ENCODE measurements at places on chromosomes 2 and 18.

GRCh38 chr18:70645971-70646370 lies 357.1 kb downstream of the SOCS6 start:
- no peak for DNase-seq

- no peak for DNase-seq
These were observed 874 bp downstream of the NDUFAF7 start for GRCh38 chr2:37232131-37232933.

DNA sequence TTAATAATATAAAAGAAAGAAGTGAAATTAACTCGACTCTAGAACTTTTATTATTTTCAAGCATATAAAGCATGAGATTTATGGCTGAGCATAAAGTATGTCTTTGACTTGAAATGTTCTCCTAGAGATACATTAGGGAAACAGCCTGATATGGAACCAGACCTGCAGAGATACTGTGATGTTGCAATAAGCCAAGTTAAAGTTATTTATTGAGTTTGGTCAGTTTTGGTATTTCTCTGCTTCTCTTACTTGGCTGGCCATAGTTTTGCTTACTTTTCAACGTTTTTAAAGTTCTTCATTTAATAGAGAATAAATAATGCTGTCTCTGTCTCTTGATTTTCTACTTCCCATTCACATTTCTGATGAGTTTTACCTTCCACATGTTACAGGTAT lies 76.0 kb downstream of the GFPT1 start:
- no peak for DNase-seq

- DNase-seq = no peak
These were observed 94.7 kb downstream of the FAM168B start for GRCh38 chr2:130998561-130998960.

- no peak for DNase-seq
These were observed 59.9 kb downstream of the XRCC5 start for GRCh38 chr2:216169087-216169486.

DNA sequence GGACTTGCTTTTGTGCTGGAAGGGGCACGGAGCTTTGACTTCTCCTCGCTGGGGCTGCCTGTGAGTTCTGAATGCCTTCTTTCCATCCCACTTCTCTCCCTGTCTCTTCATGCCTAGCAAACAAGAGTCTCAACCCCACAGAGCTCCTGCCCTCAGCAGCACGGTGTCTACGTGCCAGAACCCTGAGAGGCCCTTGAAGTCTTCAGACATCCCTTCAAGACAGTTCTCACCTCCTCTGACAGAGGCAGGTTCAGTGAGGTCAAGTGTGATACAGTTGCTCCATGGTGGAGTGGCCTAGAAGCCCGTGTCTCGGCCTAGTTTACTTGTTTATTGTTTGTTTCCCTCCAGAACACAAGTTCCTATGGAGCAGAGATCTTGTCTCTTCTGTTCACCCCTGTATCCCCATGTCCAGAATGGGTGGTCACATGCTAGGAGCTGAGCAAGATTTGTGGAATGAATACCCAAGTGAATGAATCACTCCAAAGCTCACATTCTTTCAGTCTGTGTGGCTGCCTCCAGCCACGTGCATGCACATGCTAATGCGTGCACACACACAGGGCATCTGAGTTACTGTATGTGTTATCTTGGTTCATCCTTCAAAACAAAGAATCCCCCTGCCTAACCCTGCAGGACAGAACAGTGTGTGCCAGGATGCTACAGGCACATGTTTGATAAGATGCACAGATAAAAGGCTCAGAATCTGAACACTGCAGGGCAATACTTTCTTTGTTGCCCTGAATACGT lies 391.6 kb downstream of the NBAS start:
- no peak for DNase-seq

GRCh38 chr2:172930871-172931255 lies 144.8 kb upstream of the MAP3K20 start:
- no peak for DNase-seq

- no peak for DNase-seq
These were observed 52.8 kb upstream of the OTOF start for GRCh38 chr2:26530696-26531095.

- no peak for DNase-seq
These were observed 87.1 kb downstream of the PXDN start for GRCh38 chr2:1656961-1657841.
